ENCODE measurements at places on chromosomes 5 and 9.

DNA sequence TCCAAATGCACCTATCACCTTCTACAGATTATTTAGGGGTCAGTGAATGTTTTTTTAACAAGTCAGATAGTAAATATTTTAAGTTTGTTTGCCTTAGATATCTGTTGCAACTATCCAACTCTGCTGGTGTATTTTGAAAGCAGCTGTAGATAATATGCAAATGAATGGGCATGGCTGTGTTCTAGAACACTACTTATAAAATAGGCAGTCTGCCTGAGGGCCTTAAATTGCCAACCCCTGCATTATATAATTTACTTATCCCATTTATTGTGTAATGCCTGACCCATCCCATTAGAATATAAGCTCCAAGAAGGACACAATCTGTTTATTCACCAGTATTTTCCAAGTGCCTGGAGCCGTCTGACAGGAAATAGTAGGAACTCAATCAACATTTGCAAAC, 149.0 kb downstream of the TTC39B start:
- no peak for DNase-seq

- DNase-seq, result no peak
These were observed 30.6 kb upstream of the IL7R start for GRCh38 chr5:35826056-35826455.

GRCh38 chr9:21317956-21318923, 13.1 kb upstream of the IFNA5 start:
- peak; percentile 47 for DNase-seq

GRCh38 chr9:108913391-108913790, 20.5 kb downstream of the ELP1 start:
- DNase-seq, result no peak

GRCh38 chr5:139182528-139183296, 15.5 kb downstream of the SIL1 start:
- DNase-seq, result no peak

DNA sequence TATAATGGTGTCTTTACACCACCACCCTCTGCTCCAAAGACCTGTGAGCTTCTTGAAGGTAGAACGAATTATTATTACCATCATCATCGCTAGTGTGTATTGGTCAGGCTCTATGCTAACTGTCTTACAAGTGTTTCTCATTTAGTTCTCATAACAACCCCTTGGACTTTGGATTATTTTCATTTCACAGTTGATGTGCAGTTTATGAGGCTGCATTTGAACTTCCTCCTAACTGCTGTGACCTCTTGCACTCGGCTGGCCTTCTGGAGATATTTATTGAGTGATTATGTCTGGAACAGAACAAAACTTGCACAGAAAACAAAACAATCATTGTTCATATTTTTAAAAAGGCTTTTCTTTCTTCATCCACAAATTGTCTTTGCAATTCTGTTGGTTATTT, 306.3 kb upstream of the SGCD start:
- DNase-seq, result no peak

GRCh38 chr9:92295240-92295790, 1.8 kb upstream of the IARS1 start:
- no peak for DNase-seq

DNA sequence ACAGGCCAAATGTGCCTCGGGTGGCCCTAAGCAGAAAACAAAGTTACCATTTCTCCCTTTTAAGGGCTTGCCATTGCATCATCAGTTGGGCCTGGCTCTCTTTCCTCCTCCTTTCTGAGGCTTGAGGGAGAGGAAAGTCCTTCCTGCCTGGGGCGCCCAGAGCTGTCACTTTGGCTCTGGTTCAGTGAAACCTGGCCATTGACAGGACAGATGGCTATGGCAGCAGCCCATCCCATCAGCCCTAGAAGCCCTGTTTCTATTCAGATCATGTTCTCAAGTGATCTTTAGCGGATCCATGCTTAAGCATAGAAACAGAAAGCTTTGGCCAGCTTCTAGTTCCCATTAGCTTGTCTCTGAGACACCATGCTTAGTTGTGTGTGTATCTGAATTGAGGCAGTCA, 293.4 kb downstream of the YTHDC2 start:
- no peak for DNase-seq

DNA sequence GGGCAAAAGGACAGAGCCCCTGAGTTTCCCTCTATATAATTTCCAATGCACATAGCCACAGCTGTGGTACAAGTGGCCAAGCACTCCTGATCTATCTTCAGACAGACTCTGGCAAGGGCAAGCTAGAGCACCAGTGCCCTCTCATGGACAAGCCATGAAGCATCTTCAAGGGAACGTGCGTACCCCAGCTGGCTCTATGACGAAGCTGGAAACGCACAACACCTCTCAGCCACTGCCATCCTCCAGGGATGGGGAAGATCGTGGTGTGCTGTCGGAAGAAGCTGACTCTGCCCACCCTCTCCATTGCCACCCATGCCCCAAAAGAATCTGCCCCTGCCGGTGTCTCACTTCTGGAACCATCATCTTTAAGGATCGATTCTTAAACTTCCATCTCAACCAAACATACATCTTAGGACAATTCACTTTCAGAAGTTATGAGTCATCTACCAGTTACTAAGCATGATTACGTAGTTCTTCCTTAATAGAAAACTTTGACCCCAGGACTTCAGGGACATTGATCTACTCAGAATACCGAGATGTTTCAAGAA, 482.9 kb downstream of the AGTPBP1 start:
- no peak for DNase-seq

GRCh38 chr9:103617046-103617445, 477.1 kb upstream of the SMC2 start:
- no peak for DNase-seq

DNA sequence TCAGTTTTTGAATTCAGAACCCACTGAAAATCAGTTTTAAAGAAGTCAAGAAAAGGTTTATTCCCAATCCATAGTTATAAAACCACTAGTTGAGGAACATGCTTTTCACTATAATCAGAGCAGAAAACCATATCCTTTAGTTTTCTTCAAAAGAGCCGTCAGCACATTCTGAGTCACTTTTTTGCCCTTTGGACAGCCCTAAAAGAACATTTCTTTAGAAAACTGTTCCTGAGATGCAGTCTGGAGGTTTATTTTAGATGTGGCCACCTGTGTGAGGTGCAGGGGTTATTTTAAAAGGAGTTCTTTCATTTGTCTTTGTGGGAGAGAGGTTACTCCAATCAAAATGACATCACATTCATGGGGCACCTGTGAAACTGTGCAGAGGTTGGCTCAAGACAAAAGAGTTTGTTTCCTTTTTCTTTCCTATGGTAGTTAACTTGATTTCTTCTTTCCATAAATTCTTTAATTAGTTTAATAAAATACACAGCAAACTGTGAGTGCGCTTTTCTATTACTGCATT, 221.6 kb upstream of the RPS23 start:
- DNase-seq, result no peak

DNA sequence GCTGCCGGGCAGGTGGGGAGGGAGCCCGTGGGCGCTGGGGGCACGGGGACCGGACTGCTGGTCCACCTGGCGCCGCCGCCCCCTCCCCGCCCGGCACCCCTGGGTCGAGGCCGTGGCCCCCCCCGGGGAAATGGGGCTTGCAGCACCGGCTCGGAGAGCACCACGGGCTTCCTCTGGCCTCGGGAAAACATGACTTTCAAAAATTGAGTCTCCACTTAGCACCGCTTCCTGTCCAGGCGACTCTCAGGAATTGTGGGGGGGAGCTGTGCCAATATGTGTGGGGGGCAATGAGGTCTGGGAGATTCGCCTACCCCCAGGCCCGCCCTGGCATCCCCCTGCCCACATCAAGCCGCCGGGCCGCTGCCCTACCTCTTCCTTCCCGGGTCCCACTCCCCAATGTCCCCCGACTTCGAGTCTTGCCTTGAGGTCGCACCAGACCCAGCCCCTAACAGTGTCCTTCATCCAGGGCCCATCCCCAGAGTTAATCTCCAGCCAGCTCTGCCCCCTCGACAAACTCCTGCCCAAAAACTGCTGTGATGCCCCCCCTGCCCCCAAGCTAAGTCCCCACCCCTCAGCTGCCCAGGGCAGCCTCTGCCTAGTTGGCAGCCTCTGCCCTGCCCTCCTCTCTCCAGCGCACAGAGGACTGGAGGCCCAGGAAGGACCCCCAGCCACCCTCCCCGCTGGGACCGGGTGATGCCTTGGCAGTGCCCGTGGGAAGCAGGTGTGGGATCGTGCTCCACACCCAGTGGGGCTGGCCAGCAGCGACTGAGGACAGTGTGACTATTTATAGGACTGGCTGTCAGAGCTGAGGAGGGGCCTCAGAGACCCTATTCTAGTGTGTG, 3.9 kb downstream of the EGFL7 start:
- no peak for DNase-seq

GRCh38 chr5:96051401-96051830, 89.8 kb upstream of the ELL2 start:
- DNase-seq, result no peak

DNA sequence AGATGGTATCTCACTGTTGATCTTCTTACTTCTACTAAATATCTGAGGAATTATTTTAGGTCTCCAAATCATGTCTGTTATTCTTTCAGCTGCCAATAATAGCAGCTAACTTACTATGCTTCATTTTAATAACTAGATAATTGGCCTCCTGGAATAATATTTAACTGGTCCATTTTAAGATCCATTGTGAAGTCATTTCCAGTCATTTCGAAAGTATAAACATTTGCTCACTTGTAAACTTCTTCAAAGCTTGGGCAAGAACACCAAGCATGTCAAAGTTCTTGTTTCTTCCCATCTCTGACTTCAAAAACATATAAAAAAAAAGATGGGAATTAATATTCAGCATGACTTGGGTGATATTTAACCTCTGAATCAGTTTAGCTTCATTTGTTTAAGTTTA, 61.4 kb upstream of the MRPS30 start:
- no peak for DNase-seq

DNA sequence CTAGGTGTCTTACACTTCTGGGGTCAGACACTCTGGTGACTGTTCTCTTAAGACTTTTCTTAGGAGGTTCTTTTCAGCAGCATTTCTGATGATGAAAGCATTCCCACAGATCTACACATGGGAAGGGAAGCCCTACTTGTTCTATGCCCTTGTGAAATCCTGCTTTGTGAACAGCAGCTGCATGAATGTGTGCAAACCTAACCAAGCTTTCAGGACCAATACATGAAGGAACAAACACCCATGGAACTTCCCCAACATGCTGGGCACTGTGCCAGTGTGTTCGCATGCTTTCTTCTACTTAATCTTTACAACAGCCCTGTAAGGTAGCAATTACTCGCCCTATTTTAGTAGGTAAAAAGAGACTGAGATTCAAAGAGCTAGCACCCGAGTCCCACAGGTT, 439.9 kb upstream of the KLF4 start:
- DNase-seq, result no peak

- no peak for DNase-seq
These were observed 130.1 kb downstream of the GAPVD1 start for GRCh38 chr9:125391704-125392103.

DNA sequence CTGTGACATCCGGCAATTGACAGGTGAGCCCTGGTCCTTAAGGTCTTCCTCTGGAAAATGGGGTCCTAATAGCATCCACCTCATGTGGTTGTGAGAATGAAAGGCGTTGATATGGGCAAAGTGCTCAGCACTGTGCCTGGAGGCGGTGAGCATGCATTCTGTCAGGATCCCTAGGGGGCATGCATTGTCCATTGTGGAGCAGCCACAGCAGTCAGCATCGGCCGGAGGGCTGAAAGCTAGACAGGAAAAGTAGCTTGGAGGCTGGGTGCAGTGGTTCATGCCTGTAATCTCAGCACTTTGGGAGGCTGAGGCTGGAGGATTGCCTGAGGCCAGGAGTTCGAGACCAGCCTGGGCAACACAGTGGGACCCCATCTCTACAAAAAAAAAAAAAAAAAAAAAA, 122.2 kb downstream of the LHX2 start:
- DNase-seq, result peak; percentile 27

DNA sequence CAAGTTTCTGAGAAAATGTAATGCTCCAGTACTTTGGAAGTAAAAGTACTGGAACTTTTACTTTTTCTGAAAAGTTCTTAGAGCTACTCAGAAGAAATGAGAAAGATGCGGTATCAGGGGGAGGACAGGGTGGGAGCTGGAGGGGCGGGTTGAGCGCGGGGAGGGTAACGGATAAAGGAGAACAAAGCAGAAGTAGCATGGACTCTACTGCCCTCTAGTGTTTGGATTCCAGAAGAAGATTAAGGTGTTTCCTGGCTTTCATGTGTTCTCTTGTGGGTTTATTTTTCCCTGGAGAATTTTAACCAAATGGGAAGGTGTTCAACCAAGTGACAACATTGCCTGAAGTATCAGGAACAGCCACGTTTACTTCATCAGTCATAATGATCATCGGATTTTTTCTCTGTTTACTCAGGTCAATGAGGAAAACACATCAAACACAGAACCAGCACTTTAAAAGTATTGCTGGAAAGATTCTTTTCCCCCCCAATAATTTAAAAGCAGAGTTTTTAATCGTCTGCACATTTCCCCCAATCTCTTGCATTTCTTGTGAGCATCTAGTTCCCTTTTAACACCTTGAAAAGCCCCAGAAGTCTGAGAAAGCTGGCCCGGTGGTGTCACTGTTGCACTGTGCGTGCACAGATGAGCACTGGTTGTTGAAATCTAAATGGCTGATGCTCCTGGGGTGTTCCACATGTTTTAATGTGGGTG, 190.6 kb downstream of the MPDZ start:
- no peak for DNase-seq

GRCh38 chr9:118618084-118618483, 751.2 kb downstream of the BRINP1 start:
- no peak for DNase-seq
